Thyroid gland (tissue), 4 donors: ENCODE measurements at places on chromosomes 7 and 10. TPM values are rescaled to one million over a fixed set of nuclear protein-coding genes. Genes with fewer than 3 reads are reported as not detected.

MMD2 gene
- total RNA-seq, result not detected

GRCh38 chr7:114533131-114533530 is 118.5 kb downstream of the FOXP2 start:
- no peak for DNase-seq

MYPN gene
- total RNA-seq, result not detected

- no peak for DNase-seq
These were observed 3.8 kb downstream of the AHCYL2 start for GRCh38 chr7:129228633-129229032.

LDB1 gene
- total RNA-seq, result 58.0 TPM

GRCh38 chr7:148261523-148261922 is 329.0 kb upstream of the C7orf33 start:
- no peak for DNase-seq

GRCh38 chr7:68247126-68247525 is 1250.5 kb downstream of the TYW1 start:
- DNase-seq, result no peak

- no peak for DNase-seq
These were observed 24.3 kb downstream of the SUN3 start for GRCh38 chr7:48004638-48005037.

UPK3B gene
- 10.8 TPM for total RNA-seq

GRCh38 chr7:50921114-50921813 is 138.6 kb upstream of the GRB10 start:
- no peak for DNase-seq

GRCh38 chr7:103929901-103930311 is 59.6 kb downstream of the RELN start:
- DNase-seq, result no peak

DNAJC30 gene
- total RNA-seq, result 14.4 TPM

OR6B1 gene
- not detected for total RNA-seq

DNA sequence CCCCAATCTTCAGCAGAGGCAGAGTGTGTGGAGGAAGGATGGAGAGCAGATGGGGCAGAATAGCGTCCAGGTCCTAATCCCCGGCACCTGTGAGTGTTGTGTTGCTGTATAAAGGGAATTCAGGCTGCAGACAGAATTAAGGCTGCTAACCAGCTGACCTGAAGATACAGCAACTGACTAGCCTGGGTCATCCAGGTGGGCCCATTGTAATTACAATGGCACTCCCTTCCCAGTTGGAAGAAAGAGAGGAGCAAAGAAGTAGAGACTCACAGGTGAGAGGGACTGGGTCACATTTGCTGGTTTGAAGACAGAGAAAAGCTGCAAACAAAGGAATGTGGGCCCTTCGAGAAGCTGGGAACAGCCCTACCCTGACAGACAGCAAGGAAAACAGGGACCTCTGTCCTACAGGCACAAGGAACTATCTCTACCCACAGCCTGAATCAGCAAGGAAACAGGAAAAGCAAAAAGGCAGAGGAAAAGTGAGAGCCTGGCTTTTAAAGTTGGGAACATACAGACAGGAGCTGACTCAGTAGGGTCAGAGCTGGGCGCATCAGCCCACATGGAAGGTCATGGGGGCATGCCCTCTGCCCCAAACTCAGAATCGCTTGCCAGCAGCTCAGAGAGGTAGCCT is 11.6 kb upstream of the TMEM72 start:
- DNase-seq, result no peak

DNA sequence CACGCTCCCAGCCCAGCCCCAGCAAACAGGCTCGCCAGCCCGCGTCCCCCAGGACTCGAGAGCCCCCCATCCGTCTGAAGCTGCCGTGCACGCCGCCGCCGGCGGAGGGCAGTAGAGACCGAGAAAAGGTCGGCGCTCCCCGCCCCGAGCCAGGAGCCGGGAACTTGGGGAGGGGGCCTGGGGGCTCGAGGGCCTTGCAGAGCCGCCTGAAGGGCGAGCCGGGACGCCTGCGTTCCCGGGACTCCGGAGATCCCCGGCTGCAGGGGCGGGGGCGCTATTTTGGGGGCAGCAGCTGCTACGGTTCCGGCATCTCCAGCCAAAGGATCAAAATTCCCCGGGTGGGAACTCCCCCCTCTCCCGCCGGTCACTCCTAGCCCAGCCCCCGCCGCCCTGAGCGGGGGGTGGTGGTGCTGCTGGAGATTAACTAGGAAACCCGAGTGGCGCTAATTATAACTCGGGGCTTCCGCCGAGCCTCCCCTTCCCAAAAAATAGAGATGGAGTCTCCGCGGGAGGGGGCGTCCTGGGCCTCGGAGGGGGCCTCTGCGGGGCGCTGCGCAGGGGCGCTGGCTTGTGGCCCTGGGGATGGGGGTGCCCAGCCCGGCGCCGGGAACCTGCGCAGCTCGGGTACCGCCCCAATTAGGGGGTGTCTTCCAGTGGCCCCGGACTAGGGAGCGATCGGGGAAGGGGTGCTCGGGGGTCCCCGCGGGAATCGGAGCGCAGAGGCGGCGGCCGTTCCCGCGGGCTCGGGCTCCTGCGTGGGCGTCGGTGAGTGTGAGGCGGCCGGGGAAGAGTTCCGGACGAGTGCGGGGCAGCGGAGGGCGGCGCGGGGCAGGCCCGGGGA is 608 bp downstream of the ACHE start:
- DNase-seq, result no peak

PIP gene
- total RNA-seq, result not detected

FAM25G gene
- not detected for total RNA-seq

CCDC6 gene
- 79.3 TPM for total RNA-seq

GRCh38 chr7:14507617-14508016 is 394.9 kb downstream of the DGKB start:
- DNase-seq, result no peak

DNA sequence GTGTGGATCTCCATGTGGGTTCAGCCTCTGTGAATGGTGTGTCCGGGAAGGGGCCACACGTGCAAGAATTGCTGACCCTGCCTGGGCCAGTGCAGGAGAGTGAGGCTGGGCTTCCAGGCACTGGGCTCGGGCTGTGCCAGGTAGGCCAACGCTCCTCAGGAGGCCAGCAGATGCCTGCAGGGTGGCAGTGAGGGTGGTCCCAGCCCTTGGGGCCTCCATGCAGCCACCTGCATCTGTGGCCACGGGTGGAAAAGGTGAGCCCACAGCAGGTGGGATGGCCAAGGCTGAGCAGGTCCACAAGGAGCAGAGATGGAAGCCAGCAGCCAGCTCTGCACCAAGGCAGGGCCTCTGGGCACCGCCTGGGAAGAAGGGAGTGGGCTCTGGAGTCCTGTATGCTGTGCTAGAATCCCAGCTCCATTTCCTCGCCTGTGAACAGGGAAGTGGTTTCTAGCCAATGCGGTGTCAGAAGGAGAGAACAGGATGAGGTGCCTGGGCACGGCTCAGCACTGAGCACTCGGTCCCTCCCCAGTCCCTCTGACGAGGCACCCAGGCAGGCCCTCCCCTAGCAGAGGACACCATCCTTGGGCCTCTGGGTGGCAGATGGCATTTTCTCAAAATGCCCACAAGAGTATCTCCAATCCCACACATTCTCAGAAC is 31.1 kb upstream of the RET start:
- no peak for DNase-seq

DNA sequence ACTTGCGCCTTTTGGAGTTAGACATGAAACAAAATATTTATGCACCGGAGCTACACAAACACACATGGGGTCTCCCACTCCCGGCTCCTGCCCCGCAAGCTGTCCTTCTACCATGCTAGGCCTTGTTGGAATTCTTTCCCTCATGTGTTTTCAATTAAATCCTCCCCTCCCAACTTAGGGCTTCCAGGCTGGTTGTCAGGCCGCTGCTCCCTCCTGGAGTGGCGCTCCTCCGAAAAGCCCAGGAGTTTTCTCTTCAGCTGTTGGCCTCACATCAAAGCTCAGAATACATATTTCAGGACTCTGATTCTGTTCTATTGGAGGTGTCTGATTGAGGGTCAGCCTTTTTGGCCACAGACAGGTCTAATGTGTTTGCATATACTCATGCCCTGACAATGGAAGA is 113.3 kb downstream of the FANK1 start:
- no peak for DNase-seq

GRCh38 chr7:91630581-91631380 is 249.7 kb downstream of the MTERF1 start:
- DNase-seq, result no peak

GRCh38 chr7:66535414-66536329 is 93.0 kb upstream of the KCTD7 start:
- DNase-seq, result no peak

DNA sequence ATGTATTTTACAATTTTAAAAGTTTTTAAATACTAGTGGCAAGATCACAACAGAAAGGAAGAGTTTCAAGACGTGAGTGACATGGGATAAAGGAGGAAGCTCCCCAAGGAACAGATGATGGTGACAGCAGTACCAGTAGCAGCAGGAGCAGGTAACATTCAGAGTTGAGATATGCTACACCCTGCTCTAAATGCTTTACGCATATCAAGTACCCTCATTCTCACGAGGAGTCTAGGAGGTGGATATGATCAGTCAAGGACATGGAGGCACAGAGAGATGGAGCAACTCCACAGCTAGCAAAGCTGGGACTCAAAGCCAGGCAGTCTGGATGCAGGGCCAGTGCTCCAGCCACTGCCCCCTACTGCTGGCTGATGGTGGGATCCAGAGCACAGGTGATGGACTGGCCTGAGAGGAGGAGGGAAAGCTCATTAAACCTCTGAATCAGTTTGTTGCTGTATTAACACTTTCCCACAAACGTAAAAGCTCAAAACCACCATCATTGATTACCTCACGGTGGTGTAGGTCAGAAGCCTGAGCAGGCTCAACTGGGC is 17.5 kb downstream of the RP9 start:
- no peak for DNase-seq

DNA sequence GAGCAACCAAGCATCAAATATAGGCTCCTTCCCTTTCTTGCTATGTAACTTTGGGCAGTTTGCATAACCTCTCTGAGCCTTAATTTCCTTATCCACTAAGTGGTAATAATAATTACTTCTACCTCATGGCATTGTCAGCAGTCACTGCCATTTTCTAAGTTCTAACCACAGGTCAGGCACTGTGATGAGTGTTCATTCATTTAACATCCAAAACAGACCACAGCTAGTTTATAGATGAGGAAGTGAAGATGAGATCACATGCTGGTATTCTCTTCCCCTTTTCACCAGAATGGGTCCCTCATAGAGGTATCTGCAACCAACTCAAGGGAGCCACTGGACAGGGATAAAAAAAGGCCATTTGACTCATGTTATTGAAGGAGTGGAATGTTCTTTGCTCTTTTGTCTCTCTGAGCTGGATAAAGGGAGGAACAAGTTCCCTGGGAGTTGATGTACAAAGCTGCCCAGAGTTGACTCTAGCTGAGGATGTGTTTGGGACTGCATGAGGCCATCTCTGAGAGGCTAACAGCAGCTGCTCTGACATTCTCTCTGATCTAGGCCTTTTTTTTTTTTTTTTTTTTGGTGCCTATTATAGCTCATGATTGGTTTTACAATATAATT is 65.0 kb downstream of the DNAJC12 start:
- no peak for DNase-seq

GRCh38 chr10:102982296-102982695 is 64.2 kb downstream of the CNNM2 start:
- DNase-seq, result peak; percentile 10

CFAP69 gene
- 33.3 TPM for total RNA-seq

CPN1 gene
- not detected for total RNA-seq

DNA sequence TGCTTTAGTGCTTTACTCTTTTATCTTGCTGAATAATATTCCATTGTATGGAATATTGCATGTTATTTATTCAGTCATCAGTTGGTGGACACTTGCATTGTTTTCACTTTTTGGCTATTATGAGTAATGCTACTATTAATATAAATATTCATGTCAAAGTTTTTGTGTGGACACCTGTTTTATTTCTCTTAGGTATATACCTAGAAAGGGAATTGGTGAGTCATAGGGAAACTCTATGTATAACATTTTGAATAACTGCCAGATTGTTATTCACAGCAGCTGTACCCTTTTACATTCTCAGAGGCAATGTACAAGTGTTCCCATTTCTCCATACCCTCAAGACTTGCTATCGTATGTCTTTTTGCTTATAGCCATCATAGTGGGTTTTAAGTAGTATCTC is 268.7 kb downstream of the SEMA3A start:
- no peak for DNase-seq

DNA sequence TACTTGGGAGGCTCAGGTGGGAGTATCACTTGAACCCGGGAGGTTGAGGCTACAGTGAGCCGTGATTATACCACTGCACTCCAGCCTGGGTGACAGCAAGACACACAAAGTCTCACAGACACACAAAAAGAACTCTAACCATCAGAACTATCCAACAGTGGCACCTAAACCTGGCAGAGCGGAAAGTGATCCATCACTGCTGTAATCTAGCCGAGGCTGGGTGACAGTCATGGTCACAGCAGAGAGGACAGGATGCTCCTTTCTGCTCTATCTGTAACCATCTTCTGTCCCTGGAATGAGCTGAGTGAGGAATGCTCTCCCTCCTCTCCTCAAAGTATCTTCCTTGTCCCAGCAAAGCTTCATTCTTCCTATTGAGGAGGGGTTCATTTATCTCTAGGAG is 656.6 kb downstream of the LRMDA start:
- DNase-seq, result no peak

- DNase-seq, result no peak
These were observed 57.9 kb upstream of the INSYN2A start for GRCh38 chr10:127254276-127254675.

DNA sequence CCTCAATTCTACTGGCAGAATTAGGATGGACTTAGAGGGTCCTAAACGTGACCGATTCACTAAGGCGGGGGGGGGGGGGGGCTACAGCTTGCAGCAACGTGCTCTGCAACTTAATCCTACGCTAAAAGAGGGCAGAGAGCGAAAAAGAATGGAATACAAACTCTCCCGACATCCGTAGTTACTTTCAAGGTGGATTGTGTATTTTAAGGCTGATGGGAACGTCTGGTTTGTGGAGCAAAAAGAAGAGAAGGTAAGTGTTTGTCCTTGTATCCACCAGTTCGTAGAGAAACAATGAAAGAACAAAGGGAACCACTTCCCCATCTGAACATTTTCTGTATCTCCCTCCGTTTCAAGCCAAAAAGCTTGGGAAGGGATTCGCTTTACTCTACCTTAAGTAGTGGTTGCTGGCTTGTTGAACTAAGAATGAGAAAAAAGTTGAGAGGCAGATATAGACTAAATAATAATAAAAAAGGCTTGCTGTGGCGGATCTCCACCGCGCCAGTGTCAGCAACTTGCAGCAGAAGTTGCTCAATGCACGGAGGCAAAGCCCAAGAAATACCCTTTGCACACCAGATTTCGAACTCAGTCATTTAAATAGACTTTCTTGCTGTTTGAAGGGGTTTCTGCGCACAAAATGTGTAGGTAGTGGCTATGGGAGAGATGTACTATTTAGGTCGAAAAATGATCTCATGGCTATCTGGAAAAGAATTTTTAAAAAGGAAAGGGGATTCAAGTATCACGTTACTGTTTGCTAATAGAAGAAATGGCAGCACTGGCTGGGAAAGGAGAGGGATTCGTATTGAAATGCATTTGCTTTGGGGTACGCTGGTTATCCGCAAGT is 736 bp downstream of the SKIDA1 start:
- DNase-seq, result peak; percentile 29

DNA sequence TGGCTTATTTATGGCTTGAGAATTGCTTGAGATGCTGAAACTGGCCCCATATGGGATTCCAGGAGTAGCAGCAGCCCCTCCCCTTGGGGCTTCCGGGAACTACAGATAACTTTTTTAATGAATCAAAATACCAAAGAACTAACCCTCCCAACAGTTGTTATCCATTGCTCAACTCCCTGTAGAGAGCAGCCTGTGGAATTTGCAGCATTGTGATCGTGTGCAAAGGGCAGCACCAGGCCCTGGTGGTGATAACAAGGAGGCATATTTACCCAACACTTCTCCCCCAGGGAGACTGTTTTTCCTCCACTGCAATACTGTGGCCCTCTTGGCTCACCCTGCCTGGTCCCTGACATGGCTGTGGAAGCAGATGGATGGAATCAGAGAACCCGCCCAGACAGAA is 196.2 kb downstream of the PLXNA4 start:
- no peak for DNase-seq

MYH16 gene
- total RNA-seq, result not detected
